ENCODE measurements at places on chromosomes 13 and 19.

- DNase-seq, result peak; percentile 66
Measured at GRCh38 chr19:13430790-13431582, 75.3 kb downstream of the CACNA1A start.

DNA sequence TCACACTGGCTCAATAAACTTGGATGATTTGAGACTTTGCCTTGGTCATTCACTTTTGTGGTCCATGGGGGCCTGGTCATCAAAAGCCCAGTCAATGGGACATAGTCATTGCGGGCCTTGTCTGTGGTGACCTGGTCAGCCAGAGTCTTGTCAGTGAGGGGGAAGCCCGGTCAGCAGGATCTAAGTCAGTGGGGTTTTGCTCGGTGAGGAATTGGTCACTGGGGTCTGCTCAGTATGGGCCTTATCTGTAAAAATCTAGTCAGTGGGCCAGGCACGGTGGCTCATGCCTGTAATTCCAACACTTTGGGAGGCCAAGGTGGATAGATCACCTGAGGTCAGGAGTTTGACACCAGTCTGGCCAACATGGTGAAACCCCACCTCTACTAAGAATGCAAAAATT, 63.7 kb upstream of the TPM4 start:
- no peak for DNase-seq

GRCh38 chr19:3981736-3982681, 3.3 kb downstream of the EEF2 start:
- DNase-seq, result no peak

DNA sequence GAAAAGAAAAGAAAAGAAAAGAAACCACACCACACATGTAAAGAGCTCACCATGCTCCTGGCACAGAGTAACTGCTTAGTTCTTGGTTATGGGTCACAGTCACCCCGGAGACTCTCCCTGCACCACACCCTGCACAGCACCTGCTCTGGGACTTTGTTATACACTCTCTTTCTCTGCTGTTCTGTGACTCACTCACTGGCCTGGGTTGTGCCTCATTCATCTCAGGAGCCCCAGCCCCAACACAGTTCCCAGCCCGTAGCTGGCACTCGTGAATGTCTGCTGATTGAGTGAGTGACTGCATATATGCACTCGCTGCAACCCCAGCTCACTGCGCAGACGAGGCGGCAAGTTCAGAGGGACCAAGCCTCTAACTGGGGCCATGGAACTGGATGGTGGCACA, 22.9 kb upstream of the ZNF507 start:
- no peak for DNase-seq

GRCh38 chr19:3981373-3981735, 3.9 kb downstream of the EEF2 start:
- DNase-seq, result no peak

GRCh38 chr13:112516218-112516617, 71.7 kb downstream of the TUBGCP3 start:
- DNase-seq, result no peak

DNA sequence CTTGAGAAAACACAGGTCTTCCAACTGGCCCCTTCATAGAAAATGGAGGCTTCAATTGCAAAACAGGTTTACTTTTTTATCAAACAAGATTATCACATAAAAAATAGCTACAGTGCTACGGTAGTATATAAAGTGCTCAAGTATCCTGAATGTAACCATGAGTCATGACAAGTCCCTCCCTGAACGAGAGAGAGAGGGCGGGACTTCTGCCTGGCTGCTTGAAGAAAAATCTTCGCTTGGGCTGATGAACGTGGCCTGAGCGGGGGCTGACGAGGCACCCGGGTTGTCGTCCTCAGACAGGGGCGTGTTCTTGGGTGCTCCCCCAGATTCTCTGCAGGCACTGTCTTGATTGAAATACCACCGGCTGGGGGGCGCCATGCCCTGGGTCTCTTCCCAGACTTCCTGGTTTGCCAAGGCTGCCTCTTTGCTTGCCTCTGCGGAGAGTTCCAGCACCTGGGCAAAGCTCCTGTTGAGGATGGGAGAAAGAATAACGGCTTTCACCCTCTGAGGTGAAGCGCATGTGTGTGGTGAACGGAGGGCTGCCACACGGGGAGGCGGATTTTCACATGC, 23.2 kb upstream of the CPAMD8 start:
- DNase-seq, result peak; percentile 58

DNA sequence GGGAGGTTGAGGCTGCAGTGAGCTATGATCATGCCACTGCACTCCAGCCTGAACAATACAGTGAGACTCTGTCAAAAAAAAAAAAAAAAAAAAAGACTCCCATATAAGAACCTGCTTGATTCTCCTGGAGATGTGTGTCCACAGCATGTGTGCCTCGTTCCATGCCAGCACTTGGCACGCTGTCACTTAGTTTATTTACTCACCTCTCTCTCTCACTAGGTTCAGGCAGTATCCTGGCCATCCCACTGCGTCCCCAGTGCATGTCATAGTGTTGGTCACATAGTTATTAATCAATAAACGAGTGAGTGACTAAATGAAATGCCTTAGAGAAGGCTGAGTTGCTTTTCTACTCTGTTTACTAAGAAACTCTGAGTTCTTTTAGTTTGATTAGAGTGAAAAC, 79.1 kb upstream of the GPR12 start:
- no peak for DNase-seq

GRCh38 chr19:51706296-51706695, 13.2 kb downstream of the SPACA6 start:
- DNase-seq, result no peak

DNA sequence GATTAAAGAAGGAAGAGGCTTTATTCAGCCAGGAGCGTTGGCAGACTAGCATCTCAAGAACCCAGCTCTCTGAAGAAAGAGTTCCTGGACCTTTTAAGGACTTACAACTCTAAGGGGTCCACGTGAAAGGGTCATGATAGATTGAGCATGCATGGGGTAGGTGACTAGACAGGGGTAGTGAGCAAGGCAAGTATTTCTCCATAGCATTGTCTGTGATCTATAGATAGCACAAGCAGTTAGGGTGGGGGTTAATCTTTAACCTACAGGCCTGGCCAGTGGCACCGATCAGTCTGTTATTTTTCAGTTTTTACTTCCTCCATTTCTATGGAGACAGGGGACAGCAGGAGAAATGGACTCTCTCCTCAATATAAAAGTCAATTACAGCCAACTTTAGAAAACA, 983.7 kb downstream of the SLITRK1 start:
- DNase-seq, result no peak

GRCh38 chr13:53873558-53873957, 844.9 kb downstream of the OLFM4 start:
- no peak for DNase-seq

GRCh38 chr19:48702701-48703100, 6.9 kb downstream of the FUT2 start:
- DNase-seq, result no peak

GRCh38 chr19:47377801-47378200, 28.7 kb downstream of the DHX34 start:
- no peak for DNase-seq

Measured in fibroblast of pulmonary artery (primary cell).